ENCODE measurements at places on chromosomes 2 and 18. TPM values are rescaled to one million over a fixed set of nuclear protein-coding genes. Genes with fewer than 3 reads are reported as not detected.

GRCh38 chr18:51251625-51252024, 54.1 kb upstream of the MEX3C start:
- DNase-seq, result no peak

GRCh38 chr2:239978411-239978810, 46.7 kb downstream of the NDUFA10 start:
- no peak for DNase-seq

DNA sequence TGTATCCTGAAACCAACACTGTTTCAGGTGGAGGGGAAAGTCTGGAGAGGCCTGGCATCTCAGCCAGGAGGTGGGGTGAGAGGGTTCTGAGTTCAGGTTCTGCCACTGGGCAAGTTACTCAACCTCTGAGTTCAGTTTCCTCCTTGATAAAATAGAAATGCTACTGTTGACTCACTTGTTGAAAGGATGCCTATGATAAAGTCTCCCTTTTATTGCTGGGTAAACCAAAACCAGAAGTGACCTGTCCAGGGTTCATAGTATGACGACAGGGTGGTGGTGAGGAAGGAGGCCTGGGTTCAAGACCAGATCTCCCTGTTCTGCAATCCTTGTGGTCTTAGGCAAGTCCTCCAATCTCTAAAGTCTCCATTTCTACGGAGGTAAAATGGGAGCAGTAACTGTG, 232.7 kb downstream of the PRKCE start:
- no peak for DNase-seq

AFG3L2 gene
- total RNA-seq, result 39.3 TPM

LYPD6B gene
- 12.5 TPM for total RNA-seq
